ENCODE measurements at places on chromosomes 12 and 14. TPM values are rescaled to one million over a fixed set of nuclear protein-coding genes. Genes with fewer than 3 reads are reported as not detected.

DNA sequence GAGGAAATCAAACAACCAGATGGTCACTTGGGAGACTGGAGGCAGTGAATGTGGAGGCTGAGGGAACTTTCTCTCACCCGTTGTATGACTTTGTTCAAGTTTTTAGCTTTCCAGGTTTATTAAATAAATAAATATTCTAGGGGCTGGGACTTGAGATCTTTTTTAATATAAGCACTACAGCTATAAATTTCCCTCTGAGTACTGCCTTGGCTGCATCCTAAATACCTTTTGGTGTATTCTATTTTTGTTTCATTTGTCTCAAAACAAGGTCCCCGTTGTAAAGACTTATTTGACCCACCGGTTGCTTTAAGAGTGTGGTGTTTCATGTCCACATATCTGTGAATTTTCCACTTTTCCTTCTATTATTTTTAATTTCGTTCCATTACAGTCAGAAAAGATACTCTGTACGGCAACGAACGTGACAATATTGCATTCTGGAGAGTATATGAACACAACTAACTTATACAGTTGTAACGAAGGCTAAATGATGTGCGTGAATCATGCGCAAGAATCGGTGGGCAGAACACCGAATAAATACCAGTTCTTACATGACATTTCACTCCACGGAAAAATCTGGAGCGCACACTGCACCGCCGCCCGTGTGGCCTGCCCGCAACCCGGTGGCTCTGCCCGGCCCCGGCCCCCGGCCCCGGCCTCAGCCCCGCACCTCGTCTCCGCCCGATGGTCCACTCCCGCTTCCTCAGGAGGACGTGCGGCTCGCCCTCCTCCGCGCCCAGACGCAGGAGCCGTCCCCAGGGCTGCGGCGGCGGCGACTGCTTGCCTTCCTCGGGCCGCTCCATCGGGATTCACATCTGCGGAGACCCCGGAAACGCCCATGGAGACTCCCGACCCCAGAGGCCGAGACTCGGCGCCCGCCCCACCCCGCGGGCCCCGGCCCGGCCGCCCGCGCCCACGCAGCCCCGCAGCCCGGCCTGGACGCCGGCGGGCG, 602 bp downstream of the CHFR start:
- peak; percentile 6 for DNase-seq

DNA sequence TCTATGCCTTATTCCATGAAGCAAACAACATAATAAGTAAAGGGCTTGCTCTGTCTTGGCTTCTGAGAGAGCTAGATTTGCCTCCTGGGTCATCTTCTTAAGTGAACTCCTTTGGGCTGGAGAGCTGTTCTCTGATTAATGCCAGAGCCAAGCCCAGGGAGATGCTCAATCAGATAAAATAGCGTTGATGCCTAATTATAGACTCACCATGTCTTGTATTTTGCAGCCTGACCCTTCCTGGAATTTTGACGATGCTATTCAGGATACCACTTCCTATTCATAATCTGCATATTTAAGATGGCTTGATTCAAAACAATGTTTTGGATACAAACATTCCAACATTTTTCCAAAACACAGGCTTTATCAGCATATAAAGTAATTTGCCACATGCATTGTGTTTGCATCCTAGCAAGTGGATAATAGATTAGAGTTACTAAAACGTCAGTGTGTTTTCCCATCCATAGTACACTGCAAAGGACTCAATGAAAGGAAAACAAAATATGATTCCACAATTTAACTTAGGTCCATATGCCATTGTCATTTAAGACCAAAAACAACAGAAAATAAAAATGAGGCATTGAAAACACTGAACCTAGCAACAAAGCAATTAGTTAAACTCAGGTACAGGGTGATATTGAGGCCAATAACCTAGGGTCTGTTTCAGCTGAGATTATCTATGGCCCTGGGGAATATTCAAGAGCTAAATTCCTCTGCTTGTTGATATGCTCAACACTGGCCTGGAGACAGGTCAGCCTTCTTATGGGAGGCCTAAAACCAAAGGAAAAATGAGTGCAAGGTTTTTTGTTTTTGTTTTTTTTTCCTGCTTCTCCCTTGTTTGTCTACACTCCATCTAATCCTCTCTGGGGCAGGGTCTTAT, 184.2 kb upstream of the FOXN3 start:
- no peak for DNase-seq

DNA sequence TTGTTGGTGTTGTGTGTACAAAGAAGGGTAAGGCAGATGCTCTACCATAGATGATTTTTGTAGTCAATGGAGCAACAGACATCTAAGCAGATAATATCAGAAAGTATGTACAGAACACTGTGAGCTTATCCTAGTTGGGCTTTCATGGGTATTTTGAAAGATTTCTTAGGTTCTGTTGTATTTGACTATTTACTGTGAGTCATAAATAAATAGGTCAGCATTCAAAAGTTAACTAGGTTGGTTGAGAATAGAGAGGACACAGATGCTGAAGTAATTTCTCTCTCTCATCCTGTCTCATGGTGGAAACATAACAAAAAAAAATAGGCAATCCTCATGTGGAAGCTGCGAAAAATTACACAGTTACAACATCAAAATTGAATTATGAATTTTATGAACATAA, 413.5 kb downstream of the CCDC91 start:
- DNase-seq = no peak

- peak; percentile 61 for DNase-seq
These were observed 66.5 kb downstream of the TBC1D30 start for GRCh38 chr12:64890873-64891468.

P2RX7 gene
- not detected for total RNA-seq

DNA sequence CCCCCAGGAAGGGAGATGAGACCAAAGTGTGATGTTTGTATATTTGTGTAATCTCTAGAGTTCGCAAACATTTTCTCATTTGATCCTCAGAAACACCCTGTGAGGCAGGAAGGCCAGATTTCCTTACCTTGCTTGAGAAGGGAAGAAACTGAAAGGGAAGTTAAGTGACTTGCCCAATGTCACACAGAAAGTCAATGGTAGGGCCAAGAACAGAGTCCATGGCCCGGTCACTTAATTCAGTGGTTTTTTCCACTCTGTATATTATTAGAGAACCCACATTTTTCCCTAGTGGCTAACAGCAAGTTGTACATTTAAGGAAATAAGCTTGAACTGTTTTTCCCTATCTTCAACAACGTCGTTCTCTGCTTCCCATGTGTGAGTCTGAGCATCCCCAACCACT, 25.6 kb upstream of the CHPT1 start:
- DNase-seq = no peak

SCARB1 gene
- 63.4 TPM for total RNA-seq

LHX5 gene
- total RNA-seq = not detected

DNA sequence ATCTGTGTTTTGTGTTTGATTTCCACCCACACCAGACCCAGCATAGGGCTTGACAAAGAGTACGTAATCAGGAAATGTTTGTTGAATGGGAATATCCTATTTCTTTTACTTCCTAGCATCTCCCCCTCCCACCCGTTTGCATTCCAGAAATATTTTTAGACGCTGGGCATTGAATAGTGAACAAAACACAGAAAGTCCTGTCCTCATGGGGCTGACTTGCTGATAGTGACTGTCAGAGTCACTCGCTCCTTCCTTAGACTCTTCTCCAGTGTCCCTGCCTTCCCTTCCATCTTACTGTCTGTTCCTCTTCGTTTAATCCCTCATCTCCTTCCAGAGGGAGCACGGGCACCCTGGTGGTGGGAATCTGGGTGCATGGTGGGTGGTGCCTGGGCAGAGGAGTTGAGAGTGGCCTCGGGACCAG, 53.6 kb downstream of the SLC25A47 start:
- peak; percentile 44 for DNase-seq

- no peak for DNase-seq
These were observed 62.2 kb downstream of the NCOR2 start for GRCh38 chr12:124505001-124505818.

DNA sequence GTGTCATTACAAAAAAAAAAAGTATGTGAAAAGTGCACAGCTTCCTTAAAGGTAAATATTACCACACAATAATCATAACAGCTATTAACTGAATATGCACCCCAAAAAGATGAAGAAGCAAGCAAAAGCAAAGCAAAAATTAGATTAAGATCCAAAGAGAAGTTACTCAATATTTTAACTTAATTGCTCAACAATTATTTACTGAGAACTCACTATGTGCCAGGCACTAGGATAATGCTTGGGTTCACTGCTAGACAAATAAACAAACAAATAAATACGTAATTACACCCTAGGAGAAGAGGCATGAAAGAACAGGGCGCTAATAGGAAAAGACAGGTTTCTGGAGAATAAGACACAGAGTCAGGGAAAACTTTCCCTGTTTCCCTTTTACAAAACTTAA, 33.4 kb downstream of the PPP1R12A start:
- DNase-seq = no peak

AKAP3 gene
- 0.49 TPM for total RNA-seq

DNA sequence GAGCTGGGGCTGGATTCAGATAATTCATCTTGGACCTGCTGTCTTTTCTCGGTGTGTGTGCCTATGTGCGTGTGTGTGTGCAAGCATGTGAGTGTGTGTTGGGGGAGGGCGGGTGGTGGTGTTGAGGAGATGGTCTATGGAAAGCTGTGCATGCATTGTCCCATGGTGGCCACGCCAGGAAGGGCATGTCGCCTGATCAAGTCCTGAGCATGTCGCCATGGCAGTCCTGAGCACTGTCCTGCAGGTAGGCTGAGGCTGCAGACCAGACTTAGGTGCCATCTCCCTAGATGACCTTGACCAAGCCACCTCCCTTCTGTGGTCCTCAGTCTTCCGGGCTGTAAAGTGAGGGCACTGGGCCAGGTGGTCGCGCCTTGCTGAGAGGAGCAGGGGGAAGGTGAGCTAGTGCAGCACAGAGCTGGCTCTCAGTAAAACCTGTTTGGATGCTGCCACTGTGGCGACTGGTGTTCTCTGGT, 81.4 kb downstream of the PAPOLA start:
- DNase-seq = no peak

KTN1 gene
- 169 TPM for total RNA-seq

AKAP6 gene
- 0.84 TPM for total RNA-seq

TAS2R30 gene
- total RNA-seq = 5.2 TPM

DNA sequence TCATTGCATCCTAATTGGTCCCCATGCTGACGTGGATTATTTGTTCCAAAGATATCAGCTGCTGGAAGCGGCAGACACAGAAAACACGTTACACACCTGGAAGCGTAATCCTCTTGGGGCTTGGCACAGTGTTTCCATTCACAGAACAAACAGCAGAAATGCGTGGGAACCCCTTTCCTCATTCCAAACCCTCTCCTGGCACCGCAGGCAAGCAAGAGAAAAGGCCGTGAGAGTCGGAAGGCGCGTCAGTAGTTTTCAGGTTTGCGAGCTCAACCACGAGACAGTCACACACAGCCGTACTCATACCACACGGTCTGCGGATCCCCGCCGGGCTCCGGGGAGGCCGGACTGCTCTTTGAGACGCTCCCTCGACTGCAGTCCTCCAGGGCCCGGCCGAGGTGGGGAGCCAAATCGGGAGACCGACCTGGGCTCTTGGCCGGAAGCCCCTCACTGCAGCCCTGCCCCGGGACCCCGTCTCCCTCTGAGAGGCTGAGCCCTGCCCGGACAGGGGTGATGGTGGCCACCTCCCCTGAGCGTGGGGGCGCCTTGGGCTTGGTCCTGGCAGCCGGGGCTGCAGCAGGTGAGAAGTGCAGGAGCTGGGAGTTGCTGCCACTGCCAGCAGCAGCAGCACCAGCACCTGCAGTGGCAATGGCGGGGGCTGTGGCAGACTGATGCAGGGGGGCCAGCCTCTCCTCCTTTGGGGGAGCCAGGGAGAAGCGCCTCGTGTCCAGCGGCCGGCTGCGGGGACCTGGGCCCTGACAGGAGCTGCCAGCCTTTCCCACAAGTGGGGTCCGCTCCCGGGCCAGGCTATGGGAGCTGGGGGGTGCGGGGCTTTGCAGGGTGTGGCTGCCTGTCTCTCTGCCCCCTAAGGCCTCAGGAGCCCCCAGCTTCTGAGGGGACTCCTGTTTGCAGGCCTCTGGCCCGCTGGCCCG, 28.1 kb upstream of the GPR68 start:
- DNase-seq = no peak

DNA sequence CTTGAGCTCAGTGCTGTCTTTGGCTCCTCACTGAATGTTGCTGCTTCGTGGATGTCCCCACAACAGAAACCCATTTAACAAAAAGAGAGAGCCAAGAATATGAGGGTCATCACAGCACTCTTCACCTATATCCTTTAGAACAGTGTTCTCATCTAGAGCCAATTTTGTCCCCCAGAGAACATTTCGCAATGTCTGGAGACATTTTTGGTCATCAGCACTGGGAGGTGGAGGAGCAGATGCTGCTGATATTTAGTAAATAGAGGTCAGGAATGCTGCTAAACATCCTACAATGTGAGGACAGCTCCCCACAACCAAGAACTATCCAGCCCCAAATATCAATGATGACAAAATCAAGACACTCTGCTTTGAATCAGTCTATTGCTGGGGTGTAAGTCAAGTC, 92.5 kb downstream of the BBS10 start:
- DNase-seq = no peak

TSPAN19 gene
- not detected for total RNA-seq

DNA sequence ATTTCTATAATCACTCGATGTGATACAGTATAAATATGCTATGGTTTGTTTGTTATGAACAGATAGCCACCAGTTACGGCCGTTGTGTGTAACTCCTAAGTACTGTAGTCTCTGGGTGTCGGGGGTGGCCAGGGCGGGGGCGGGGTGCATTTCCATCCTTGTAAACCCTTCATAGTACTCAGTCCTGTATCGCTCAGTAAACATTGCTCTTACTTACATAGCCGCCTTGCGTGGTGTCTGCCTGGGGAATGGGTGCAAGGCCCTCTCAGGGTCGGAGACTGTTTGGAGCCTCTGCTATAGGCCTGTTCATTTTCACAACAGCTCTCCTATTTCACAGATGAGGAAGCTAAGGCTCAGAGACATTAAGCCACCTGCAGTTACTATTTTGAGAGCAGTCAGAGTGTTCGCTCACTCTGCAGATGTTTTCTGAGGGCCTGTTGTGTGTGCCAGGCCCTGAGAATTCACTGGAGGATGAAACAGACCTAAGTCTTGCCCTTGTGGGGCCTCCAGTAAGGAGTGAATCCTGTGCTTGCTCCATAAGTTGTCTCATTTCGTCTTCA, 42.5 kb downstream of the JDP2 start:
- DNase-seq = no peak

GRCh38 chr12:54222609-54223008, 33.8 kb upstream of the SMUG1 start:
- no peak for DNase-seq

- no peak for DNase-seq
These were observed 405.3 kb upstream of the USP15 start for GRCh38 chr12:61854902-61855301.

DNA sequence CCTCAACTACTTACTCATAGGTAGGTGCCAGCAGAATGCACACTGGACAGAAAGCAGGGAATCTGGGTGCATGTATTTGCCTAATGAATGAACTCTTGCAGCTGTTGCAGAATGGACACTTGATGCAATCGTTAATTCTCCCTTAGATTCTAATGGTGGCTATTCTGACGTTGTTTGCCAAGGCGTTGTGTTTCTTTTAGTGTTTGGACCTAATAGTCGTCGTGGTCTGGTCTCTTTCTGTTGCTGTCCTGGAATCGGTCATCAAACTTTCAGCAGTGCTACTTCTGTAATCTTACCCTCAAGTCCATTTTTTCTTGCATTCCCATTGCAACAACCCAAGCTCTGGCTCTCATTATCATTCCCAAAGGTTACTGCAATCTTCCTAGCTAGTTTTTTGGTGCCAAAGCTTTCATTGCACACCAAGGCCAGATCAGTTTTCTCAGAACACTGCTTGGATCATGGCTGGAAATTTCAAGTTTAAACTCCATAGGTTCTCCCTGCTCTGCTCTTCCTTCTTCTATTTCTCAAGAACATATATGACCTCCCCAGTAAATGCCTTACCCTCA, 31.3 kb downstream of the BMP4 start:
- no peak for DNase-seq
